ENCODE measurements at places on chromosomes 12 and 14.

GRCh38 chr12:12719496-12719895 is 2.3 kb downstream of the CDKN1B start:
- no peak for DNase-seq

GRCh38 chr12:71626768-71627167 is 36.9 kb downstream of the ZFC3H1 start:
- no peak for DNase-seq

GRCh38 chr14:104700747-104701217 is 11.4 kb downstream of the INF2 start:
- no peak for DNase-seq

DNA sequence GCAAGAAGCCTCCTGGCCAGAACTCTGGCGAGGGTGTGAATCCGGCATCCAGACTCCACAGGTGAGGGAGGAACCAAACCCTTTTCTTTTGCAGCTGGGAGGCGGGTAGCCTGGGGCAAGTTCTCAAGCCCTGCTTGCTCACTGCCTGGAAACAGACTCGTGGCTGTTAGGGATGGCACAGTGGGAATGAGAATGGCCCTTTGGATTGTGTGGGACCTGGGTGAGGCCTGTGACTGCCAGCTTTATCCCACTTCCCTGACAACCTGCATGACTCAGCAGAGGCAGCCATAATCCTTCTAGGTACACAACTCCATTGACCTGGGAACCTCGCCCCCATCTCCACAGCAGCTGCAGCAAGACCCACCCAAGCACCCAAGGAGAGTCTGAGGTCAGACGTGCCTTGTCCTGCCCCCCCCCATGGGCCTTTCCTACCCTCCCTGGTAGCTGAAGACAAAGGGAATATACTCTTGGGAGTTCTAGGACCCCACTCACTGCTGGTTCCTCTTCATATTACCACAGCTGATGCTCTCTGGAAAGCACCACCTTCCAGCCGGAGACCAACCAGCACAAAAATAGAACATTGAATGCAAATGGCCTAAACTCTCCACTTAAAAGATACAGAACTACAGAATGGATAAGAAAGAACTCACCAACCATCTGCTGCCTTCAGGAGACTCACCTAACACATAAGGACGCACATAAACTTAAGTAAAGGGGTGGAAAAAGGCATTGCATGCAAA is 5.1 kb upstream of the GPR33 start:
- no peak for DNase-seq

DNA sequence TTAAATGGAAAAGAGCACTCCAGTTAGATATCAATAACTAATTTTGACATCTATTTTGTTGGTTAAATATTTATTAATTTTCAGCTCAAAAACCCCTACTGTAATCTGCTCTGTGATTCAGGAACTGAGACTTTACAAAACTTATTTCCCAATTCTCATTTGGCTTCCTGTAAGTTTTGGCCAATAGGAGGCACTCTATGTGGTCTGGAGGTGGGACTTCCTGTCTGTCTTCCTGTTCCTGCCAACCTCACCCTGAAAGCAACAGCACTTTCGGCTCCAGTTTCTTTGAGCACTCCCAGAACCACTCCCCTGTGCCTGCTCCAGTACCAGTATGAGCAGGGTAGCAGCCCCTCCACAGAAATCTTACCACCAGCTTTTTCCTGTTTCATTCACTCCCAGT is 1027.0 kb downstream of the VRK1 start:
- DNase-seq: no peak

All from NCI-H1417 (cell line).